ENCODE measurements at places on chromosomes 11 and 22.

DNA sequence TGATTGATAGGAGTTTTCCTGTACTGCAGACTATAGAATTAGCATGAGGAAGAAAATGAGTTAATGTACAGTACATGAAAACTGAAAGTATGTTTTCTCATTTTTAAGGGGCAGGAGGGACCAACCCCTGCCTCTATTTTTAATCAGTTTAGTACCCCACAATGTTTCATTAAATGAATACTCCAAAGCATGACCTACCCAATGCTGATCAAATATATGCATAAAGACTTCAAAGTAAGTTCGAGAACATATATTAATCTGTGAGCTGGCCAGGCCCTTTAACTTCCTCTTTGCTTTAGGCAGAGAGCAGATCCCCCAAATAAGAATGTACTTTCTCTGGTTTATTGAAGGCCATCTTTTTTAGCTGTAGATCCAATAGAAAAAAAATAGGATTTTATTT is 161.0 kb downstream of the FCHSD2 start:
- DNase-seq = no peak

- DNase-seq = no peak
These were observed 29.6 kb downstream of the MARK2 start for GRCh38 chr11:63868399-63869064.

GRCh38 chr11:114179234-114179941 is 116.8 kb upstream of the NNMT start:
- DNase-seq = no peak

DNA sequence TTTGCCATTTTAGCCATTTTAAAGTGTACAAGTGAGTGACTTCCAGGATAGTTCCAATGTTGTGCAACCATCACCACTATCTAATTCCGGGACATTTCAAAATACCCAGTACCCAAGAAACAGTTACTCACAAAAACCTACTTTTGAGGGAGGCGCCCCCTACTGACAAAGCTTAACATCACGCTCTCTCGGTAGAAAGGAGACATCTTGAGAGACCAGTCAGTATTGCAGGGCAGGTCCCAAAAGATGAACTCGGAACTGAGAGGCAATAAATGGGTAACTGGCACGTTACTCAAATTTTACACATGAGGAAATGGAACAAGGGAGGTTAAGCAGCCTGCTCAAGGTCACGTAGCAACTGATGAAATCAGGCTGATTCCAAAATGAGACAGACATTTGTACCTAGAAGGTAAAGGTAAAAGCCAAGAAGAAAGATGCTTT is 50.0 kb upstream of the POU2AF1 start:
- peak; percentile 44 for DNase-seq

- DNase-seq = no peak
These were observed 663 bp downstream of the MRGPRG start for GRCh38 chr11:3217818-3218482.

DNA sequence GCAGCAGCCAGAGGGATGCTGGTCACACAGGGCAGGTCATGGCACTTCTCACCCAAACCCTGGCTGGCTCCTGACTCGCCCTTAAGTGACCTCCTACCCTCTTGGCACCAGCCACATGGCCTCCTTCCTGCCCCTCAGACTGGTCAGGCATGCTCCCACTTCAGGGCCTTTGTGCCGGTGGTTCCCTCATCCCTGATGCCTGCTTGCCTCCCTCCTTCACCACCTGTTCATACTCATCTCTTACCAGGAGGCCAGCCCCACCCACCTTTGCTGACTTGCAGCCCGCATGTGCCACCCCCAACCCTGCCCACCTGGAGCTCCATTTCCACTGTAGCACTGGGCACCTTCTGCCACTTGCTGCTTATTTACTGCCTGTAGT is 20.1 kb downstream of the GNAZ start:
- DNase-seq = no peak

GRCh38 chr11:65421794-65422632 is 585 bp upstream of the NEAT1 start:
- peak; percentile 94 for DNase-seq

Data from mammary epithelial cell (primary cell).